Neuronal stem cell (in vitro differentiated cells): ENCODE measurements at places on chromosomes 12 and 14.

GRCh38 chr12:96438330-96438729 is 38.1 kb upstream of the CDK17 start:
- no peak for DNase-seq

DNA sequence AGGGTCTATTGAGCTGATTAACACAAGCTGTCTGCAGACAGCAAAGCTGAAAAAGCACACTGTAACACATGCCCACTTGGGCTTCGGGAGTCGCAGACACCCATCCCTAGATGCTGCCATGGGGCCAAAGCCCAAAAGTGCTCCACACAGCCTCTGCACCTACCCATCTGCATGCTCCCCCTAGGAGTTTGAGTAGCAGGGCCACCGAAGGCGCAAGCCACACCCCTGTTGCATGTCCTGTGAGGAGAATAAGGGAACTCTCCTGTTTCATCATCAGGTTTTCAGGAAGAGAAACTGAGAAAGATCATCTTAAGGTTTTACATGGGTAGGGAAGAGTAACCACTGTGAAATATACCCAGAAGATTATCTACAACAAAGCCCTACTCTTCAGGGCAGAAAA is 5.6 kb upstream of the ST8SIA1 start:
- no peak for DNase-seq

- DNase-seq, result no peak
These were observed 1035.6 kb downstream of the VRK1 start for GRCh38 chr14:97832776-97833175.

DNA sequence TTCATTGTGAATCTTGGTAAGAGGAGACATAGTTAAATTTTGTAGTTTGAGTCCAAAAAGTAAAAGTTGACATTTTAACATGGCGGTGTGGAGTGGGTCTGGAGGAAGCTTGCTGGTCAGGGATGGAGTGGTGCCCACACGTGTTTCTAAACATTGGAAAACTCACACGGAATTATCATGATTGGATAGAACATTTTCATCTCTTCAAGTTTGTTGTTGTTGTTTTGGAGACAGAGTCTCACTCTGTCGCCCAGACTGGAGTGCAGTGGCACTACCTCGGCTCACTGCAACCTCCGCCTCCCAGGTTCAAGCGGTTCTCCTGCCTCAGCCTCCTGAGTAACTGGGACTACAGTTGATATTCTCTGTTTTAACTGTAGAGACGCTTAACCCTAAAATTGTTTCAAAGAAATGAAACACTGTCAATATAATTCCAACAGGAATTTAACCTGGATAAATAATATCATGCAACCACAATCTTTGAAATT is 502 bp upstream of the MBIP start:
- DNase-seq, result no peak

- DNase-seq, result no peak
These were observed 2.3 kb downstream of the TULP3 start for GRCh38 chr12:2893007-2893406.

GRCh38 chr14:101217616-101218371 is 314.3 kb upstream of the RTL1 start:
- no peak for DNase-seq

DNA sequence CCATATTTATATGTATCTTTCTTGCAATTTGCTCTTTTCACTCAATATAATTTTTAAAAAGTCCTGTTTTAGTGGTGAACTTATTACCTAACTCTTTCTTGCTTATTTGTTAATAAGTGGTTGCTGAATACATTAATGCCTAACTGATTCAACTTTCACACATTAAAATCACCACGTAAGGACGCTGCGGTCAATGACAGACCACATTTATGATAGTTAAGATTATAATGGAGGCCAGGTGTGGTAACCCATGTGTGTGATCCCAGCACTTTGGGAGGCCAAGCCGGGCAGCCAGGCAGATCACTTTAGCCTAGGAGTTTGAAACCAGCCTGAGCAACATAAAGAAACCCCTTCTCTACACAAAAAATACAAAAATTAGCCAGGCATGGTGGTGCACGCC is 37.0 kb downstream of the WDR89 start:
- DNase-seq, result no peak

- DNase-seq, result no peak
These were observed 53.1 kb downstream of the BRMS1L start for GRCh38 chr14:35879151-35879648.

GRCh38 chr12:58364389-58365086 is 423.2 kb downstream of the ATP23 start:
- no peak for DNase-seq

DNA sequence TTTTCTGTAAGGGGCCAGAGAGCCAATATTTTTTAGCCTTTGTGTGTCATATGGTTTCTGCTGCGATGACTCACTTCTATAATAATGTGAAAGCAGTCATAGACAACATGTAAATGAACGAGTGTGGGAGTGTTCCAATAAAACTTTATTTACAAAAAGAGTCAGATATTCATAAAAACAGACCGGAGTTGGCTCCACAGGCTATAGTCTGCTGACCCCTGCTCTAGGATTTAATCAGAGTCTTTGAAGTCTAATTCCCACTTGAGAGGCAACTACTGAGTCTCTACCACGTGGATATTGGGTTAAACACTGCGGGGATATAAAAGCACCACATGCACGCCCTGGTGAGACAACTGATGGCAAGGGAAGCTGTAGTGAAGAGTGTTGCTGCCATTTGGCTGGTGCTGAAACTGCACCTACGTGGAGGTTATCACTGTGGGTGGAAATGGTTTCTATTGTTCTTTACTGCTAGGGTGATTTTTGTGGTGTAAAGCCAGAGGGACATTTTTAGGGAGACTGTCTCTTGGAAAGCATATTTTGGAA is 3.6 kb upstream of the NINJ2 start:
- DNase-seq, result no peak
